ENCODE measurements at places on chromosomes 6 and 20.

- DNase-seq: no peak
Observed at GRCh38 chr6:83474309-83474708, 38.0 kb upstream of the PRSS35 start.

DNA sequence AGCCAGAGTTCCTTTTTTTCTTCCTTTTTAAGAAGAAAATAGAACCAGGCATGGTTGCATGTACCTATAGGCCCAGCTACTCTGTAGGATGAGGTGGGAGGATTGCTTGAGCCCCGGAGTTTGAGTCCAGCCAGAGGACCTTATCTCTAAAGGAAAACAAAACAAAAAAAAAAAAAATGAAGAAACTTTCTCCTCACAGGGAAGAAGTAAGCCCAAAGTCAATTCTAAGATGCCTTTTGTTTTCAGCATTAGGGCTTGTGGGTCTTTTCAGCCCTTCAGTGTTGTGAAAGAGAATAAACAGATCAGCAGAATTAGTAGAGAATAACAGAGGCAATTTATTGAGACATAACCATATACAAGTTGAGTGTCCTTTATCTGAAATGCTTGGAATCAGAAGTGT, 26.8 kb downstream of the ZNF451 start:
- no peak for DNase-seq

DNA sequence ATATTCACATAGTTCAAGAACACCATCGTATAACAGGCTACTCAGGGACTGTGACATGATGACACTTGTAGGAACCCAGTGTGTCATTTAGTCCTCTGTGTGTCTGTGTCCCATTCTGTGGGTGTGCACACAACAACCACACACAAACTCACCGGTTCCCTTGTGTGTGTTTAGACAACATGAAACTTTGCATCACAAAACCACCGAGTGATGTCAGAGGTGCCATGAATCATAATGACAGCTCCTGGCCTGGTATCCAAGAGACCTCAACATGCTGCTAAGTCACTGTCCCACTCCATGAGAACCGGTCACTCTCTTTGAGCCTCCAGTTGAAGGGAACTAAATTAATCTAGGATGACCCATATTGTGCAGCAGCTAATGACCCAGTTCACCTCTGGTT, 421.3 kb downstream of the PREX1 start:
- DNase-seq: no peak

DNA sequence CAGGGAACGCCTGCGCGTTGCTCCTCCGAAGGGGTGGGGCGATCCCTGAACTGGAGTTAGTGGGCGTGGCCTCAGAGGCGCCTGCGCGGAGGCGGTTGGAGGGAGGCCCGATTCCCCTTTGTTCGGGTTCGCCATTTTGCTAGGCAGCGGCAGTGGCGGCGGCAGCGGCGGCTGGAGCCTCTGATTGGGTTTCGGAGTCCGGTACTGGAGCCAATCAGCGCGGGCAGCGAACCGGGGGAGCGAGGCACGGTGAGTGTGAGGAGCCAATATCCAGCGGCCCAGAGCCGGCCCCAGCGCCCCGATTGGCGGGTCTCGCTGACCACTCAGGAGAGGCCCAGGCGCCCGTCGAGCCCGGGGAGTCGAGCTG, at the start of gene NFYA:
TSS of gene NFYA (plus strand) at position 139 of the 367 bp plus-strand sequence. CDS start 6,116 bp downstream, outside the sequence.
- no peak for DNase-seq

GRCh38 chr6:26360451-26361416, 4.3 kb upstream of the BTN3A2 start:
- no peak for DNase-seq

DNA sequence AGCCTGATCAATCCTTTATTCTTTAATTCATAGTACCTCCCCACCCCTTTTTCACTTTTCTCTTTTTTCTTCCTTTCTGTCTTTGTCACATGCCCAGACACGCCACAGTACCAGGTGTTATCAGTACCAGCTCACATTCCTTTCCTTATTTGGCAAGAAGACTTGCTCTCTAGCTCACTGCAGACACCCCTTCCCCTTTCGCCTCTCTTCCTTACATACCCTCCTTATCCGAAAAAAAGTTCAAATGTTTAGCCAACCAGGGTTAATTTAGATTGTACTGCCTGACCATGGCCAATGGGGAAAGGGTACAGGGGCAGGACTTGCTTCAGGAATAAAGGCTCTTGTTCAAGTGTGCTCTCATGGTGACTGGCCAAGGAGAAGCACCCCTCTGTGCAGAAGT, 9.3 kb upstream of the SIRPB2 start:
- DNase-seq: no peak

GRCh38 chr6:44076356-44077213, 50.7 kb downstream of the MRPL14 start:
- DNase-seq: no peak

GRCh38 chr6:45681860-45682511, 304.3 kb upstream of the SUPT3H start:
- DNase-seq: no peak

DNA sequence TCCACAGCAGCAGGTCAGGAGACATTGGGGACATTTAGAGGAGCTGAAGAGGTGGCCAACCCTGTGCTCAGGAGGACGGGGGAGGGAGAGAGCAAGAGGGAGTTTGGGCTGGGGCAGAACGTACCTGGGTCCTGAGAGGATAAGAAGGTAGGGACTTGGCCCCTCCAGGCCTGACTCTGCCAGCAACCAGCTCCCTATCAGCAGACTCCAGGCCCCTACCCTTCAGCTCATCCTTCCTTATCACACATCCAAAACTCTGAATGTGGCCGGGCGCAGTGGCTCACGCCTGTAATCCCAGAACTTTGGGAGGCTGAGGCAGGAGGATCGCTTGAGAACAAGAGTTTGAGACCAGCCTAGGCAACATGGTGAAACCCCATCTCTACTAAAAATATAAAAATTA, 5.0 kb downstream of the STMN3 start:
- no peak for DNase-seq

GRCh38 chr6:43927532-43928210, 157.7 kb downstream of the VEGFA start:
- DNase-seq: no peak

GRCh38 chr6:21257125-21257524, 336.4 kb upstream of the SOX4 start:
- DNase-seq: no peak

GRCh38 chr6:42766163-42766670, 15.6 kb upstream of the BICRAL start:
- no peak for DNase-seq

- no peak for DNase-seq
Observed at GRCh38 chr6:91852252-91852651, 1265.4 kb upstream of the MAP3K7 start.

- no peak for DNase-seq
Observed at GRCh38 chr6:80437221-80437620, 330.8 kb downstream of the BCKDHB start.

Measured in SK-N-DZ (cell line).